NCI-H1092 treated with DMSO at 0.1 percent for 48 hours (cell line): ENCODE measurements at places on chromosomes 5 and 9.
A peak's percentile ranks its signal among the peaks of the same experiment; 100 is the strongest.

- DNase-seq = peak; percentile 24
Measured at GRCh38 chr5:157574456-157575380, 857 bp downstream of the ADAM19 start.

GRCh38 chr5:65100911-65101631 lies 332.3 kb downstream of the CWC27 start:
- DNase-seq = peak; percentile 55

- no peak for DNase-seq
Measured at GRCh38 chr9:114143234-114143633, 12.1 kb upstream of the COL27A1 start.

GRCh38 chr5:16579142-16579847 lies 37.5 kb downstream of the RETREG1 start:
- peak; percentile 37 for DNase-seq

- DNase-seq = peak; percentile 10
Measured at GRCh38 chr9:117073539-117074341, 341.1 kb downstream of the ASTN2 start.

DNA sequence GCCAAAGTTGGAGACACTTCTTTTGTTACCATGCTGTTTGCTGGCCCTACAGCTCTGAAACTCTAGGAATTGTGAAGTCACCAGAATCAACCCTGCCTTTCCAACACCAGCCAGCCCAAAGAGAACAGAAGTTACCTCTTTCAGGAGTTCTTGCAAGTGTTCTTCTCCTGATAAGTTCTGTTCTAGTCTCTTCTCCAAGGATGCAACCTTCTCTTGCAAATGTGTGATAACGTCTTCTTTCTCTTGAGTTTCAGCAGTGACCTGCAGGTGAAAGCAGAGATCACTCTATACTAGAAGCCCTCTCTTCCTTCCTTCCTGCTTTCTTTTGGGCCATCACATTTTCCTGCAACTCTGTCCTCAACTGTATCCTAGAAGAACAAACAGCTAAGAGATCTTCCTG lies 29.1 kb downstream of the GOLGA1 start:
- no peak for DNase-seq

GRCh38 chr5:93925321-93925720 lies 183.9 kb upstream of the POU5F2 start:
- no peak for DNase-seq

DNA sequence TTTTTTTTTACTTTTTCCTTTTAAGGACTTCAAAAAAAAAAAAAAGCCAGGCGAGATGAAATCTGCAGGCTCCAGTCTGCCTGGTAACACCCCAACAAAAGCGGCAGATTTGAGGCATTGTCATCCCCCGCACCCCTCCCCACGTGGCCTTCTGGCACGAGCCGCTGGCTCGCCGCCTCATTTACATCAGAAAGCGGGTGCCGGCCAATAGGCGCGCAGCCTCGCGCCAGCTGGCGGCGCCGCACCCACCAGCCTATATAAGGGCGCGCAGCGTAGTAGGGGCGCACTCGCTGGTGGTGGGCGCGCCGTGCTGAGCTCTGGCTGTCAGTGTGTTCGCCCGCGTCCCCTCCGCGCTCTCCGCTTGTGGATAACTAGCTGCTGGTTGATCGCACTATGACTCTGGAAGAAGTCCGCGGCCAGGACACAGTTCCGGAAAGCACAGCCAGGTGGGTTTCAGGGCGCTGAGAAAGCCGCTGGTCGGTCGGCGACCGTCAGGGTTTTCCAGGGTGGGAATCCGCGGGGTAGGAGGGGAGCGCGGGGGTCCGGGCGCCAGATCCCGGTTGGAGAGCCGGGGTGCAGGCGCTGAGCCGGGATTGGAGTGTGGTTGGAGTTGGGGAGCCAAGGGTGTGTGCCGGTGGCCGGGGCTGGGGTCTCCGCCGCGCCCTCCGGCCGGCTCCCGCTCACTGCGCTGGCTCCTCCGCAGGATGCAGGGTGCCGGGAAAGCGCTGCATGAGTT lies at the start of gene GADD45G:
Gene GADD45G (plus strand): TSS at position 284 of the 736 bp plus-strand sequence. CDS start 110 bp downstream, at position 394.
- peak; percentile 96 for DNase-seq

DNA sequence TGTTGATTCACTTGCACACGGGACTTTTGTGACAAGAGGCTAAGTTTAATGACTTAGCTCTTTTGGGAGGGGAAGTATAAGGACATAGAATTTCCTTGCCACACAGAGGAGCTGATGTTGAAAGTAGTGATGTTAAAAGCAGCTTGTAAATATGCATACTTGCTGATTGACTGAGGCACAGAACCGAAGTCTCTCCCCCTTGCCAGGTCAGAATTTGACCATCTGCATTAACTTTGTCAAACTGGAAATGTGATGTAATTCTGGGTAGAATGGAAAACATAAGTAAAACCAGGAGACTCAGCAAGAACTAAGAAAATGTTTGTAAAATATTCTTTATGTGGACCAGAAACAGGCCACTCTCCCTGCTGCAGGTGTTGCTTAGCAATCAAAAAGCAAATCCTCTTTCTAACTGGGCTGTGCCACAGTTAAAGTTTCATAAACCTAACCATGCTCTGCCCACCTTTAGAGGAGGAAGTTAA lies 284.2 kb downstream of the NR3C1 start:
- no peak for DNase-seq

DNA sequence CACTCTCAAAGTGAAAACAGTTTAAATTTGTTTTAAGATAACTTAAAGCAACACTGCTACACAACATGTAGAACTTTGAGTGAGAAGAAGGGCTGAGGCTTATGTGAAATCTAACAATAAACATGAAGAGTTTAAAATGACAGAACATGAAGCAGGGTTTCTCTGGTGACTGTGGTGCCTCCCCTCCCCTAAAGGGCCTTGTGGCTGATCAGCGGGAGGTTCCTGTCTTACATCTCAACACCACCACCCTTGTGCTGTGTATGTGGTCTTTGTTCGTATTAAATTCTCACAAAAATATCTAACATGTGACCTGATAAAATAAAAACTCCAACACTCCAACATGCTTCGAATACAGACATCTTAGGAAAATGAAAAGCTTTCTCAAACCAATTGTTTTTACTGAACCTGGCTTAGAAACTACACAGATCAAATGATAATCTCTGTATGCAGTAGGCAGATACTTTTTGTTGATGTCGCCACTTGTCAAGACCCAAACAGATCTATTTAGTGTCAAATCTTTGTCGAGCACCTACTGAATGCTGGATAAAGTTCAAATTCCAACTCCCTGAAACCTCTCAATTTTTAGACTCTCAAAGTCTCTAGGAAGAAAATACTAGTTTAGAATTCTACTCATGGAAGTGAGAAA lies 9.9 kb upstream of the IQGAP2 start:
- no peak for DNase-seq
